ENCODE measurements at places on chromosomes 5 and 9.

DNA sequence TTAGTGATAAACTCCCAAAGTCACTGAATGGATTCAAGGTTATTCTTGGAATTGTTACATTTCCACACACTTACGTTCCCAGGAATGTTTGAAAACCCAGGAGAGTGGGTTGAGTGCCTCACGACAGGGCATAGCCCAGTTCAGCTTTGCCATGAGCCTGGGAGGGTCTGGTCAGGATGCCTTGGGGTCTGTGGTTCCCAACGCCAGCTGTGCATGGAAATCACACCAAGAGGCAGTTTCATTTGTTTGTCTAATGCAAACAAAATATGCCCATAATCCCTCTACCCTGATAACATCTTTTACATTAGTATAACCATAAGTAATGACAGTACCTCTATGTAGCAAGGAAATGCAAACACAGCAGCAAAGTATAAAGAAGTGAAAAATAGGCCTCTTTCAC lies 25.3 kb upstream of the MSX2 start:
- no peak for DNase-seq

- DNase-seq = no peak
These were observed 9.4 kb downstream of the PDLIM7 start for GRCh38 chr5:177487975-177488374.

DNA sequence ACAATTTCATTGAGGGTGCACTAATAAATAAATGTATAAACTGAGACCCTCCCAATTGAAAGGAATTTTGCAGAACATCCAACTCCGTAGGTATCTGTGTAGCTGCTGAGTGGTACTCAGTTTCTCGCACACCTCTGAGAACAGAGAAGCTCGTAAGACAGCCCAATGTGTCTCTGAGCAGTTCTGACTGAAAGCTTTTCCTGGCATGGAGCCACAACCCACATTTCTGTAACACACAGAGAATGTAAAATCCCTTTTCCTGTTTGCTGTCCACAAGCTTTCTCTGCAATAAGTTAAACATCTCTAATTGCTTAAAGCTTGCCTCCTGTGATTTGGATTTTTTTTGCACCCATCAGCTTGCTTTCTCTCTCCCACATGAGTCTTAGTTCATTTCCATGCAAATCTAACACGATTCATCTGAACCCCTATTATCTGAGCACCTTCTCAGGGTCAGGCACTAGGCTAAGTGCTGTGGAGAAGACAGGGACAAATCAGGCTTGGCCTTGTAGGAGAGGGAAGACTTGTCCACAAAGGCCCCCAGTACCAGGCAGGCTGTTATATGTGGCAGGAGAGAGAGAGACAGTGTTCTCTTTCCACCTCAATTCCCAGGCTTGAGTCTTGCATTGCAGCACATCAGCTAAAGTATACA lies 44.2 kb upstream of the COL15A1 start:
- no peak for DNase-seq

DNA sequence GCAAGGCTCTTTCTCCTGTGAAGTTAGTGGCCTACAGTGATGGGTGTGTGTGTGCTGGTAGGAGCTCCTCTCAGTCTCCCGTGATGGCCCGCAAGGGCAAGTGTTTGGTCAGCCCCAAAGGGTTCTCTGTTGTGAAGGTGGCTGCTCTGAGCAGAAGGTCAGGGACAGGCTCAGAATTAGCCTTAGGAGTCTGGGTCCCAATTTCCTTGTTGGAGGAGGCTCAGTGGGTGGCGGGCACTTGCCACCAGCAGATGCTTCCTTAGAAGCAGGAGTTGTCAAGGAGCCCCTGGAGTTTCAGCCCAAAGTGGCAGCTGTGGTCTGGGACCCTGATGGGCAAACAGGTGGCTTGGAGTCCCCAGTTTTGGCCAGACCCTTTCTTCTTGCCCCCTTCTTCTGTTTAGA lies 154.4 kb downstream of the MACROH2A1 start:
- DNase-seq = no peak

GRCh38 chr9:99335280-99335679 lies 113.2 kb downstream of the SEC61B start:
- DNase-seq = no peak

DNA sequence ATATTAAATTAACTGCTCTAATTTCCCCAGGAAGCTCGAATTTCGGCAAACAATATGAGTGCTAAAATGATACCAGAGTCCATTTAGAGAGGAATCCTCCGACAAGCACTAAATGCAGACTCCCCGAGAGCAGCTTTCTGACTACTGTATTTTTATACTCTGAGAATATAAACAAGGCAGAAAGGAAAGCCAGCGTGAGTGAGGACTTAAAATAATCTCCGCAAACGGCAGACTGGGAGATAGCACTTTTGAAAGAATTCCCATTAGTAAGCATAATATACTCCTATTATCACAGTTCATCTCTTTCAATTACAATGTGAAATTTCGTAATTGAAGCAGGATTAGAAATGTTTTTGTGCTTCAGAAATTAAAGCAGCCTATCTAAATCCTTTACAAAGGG lies 269.4 kb upstream of the PANK3 start:
- no peak for DNase-seq

GRCh38 chr5:5270958-5271785 lies 131.0 kb downstream of the ADAMTS16 start:
- no peak for DNase-seq

DNA sequence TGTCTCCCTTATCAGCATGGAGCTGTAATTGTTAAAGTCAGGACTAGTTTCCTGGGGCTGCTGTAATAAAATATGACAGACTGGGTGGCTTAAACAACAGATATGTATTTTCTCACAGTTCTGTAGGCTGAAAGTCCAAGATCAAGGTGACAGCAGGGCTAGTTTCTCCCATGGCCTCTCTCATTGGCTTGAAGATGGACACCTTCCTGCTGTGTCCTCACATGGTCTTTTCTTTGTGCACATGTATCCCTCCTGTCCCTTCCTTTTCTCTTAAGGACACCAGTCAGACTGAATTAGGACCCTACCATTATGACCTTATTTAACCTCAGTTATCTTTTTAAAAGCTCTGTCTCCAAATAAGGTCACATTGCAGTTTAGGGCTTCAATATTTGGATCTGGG lies 700.5 kb upstream of the MEF2C start:
- DNase-seq = no peak

DNA sequence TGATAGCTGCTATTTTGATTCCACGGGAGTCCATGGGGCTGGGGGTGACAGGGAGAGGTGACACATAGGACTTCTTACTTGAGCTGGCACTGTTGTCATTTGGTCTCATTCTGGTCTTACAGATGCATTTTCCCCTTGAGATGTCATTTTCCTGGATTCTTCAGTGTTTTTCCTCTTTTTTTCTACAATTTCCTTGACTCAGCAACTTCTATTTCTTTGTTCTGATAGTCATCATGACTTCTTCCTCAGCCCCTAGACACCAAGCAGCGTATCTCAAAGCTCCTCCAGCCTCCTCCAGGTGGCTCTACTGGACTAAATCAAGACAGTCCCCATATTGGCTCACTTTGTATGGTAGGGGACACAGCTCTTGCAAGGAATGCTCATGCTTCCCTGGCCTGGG lies 16.5 kb downstream of the LVRN start:
- DNase-seq = no peak

DNA sequence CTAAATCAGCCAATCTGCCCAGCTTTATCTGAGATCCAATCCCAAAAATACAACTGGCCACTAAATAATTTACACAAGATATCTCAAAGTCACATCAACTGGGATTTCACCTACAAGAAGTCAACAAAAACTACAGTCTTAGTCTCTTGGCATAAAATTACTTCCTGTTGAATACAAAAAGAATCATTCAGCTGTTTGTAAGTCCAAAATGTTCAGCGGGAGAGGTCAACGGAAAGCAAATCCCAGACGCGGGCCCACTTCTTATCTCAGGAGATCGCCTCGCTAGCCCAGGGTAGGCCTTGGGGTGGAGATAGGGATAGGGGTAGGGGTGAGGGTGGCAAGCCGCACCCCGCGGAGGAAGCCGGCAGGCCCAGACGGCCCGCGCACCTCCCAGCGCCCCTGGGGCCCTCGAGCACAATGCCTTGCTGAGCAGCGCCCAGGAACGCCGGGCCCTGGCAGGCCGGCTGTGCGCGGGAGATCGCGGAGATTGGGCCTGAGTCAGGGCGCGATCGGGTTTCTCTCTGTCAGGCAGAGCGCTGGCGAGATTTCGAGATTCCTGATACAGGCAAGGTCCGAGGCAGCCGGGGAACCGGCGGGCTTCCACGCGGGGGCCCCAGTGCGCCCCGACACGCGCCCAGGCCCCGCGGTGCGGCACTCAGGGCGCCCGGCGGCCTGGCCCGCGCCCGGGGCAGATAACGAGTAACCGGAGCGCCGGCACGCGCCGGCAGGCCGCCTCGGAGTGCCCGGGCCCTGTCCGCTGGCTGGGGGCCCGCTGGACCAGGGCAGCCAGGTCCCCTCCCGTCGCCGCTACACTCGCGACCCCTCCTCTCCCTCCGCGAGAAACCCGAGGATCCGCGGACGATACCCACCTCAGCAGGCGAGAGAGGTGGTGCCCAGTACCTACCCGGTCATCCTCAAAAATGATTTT lies 601 bp downstream of the HINT1 start:
- DNase-seq = peak; percentile 71

DNA sequence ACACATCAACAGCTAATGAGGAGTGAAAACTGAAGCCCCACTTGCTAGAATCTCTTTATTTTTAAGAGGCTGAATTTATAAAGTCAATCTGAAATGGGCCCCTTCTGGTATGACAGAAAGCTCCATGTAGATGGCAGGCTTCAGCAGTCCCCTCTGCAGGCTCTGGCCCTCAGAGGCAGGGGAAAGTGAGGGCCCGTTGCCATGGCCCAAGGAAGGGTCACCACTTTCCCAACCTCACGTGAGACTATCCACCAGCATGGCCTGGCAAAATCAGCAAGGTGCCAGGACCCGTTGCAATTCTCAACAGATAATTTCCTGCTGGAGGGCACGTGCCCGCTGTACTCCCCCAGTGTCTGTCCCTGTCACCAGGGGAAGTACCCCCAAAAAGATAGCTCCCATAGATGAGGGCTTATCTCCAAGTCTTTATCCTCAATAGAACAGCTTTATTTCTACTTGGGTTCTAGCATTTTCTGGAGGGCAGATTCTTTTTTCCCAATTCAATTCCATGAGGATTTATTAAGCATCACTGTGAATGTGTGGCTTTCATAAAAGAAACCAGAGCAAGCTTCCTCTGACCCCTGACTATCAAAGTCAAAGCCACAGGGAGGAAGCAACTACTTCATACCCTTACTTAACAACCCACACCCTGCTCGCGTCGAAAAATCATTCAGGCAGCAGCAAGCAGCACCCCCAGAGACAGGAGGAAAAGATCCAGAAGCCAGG lies 85.4 kb upstream of the FSTL4 start:
- DNase-seq = no peak

Data from stimulated activated CD4-positive, alpha-beta T cell treated with anti-CD3 and anti-CD28 coated beads, Interleukin-4, amount 100 ng/mL, for 4 hours (primary cell).